ENCODE measurements at places on chromosomes 12 and 14.

DNA sequence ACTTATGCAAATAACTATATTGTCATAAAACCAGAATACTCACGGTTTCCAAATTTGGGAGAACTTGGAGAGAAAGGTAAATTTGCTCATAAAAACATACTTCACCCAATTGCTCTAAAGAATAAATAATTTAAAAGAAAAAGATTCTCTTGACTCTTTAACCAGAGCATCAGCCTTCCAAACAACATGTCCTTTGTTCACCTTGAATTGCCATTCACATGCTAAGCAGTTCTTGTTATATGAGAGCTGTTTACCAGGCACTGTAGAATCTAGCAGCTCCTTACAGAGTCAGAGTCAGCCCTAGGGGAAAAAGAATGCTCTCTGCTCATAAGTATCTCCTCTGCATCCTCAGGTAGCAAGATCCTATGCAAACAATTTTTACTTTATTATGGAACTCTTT lies 10.2 kb downstream of the SLCO1A2 start:
- no peak for DNase-seq

GRCh38 chr14:42703501-42703900 lies 1096.8 kb downstream of the LRFN5 start:
- DNase-seq, result no peak

- DNase-seq, result no peak
Measured at GRCh38 chr14:105710119-105711043, 184.0 kb downstream of the TMEM121 start.

DNA sequence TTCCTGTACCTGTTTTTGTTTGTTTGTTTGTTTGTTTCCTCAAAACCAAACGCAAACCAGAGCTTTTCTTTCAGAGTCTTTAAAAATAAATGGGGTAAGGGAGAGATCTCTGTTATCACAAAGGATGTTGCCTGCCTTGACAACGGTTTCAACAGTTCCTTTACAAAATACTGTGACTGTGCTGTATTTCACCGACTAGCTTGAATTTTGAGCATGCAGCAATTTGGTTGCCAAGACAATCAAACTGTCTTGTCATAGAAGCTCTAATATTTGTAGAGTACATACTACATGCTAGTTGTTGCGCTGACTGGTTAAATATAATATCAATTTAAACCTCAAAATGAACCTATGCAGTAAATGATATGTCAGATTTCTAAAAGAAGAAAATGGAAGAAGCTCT lies 22.4 kb upstream of the TCP11L2 start:
- no peak for DNase-seq

DNA sequence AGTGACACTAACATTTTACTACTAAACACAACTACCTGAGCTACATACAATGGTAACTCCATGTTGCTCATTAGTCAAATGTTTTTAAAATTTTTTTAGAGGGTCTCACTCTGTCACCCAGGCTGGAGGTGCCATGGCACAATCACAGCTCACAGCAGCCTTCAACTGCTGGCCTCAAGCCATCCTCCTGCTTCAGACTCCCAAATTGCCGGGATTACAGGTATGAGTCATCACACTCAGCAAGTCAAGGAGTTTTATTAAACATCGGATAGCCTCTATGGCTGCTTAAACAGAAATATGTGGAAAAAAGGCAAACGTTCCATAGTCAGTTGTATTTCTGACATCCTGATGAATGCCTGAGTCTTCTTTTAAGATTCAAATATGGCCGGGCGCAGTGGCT lies 11.1 kb upstream of the NPFF start:
- no peak for DNase-seq

DNA sequence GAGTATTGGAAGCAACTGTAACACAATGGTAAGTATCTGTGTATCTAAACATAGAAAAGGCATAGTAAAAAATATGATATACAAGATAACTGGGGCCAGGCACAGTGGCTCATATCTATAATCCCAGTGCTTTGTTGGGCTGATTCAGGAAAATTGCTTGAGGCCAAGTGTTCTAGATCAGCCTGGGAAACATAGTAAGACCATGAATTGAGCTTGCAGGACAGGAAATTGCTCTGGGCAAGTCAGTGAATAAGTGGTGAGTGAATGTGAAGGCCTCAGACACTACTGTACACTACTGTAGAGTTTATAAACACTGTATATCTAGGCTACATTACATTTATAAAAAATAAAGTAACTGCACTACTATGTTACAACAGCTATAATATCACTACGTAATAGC lies 75.2 kb downstream of the GPR135 start:
- DNase-seq, result no peak

DNA sequence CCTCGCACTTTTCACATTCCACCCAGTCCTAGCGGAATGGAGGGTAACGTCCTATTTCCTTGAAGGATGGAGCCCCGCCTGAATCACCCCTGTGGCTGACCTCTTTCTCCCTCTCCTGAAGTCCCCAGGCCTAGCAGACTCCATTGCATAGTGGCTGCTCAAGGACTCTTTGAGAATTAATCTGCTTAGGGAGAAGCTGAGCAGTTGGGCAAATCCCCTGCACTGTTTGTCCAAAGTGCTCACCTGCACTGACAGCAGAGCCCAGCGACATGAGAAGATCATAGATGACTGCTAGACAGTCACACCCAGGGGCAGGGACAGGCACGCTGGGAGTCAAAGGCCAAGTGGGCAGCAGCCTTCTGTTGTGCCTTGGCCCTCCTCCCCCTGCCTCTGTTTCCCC lies 37.7 kb upstream of the DICER1 start:
- DNase-seq, result no peak

GRCh38 chr14:76924371-76925096 lies 98.3 kb downstream of the LRRC74A start:
- no peak for DNase-seq

DNA sequence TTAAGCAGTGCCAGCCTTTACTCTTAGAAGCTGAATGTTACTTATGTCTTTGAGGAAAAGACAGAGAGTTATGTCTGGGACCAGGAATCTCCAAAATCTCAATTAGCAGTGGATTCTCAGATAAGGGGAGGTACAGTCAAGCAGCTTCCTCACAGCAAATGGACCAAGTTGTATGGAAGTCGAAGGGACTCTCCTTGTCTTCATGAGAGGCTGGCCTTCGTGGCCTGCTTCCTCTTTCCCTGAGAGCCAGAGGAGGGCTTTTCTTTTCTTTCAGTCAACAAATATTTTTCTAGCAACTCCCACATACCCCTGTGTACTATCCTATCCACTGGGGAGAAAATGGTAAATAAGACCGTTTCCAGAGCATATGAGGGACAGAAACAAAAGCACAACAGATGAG lies 6.6 kb upstream of the WNT5B start:
- DNase-seq, result no peak

All from HEK293T (cell line).